Chondrocyte (in vitro differentiated cells): ENCODE measurements at places on chromosomes 7 and 10.

- no peak for DNase-seq
Measured at GRCh38 chr10:117616179-117616578, 73.6 kb downstream of the EMX2 start.

GRCh38 chr7:134640842-134641715 is 5.6 kb upstream of the BPGM start:
- no peak for DNase-seq

DNA sequence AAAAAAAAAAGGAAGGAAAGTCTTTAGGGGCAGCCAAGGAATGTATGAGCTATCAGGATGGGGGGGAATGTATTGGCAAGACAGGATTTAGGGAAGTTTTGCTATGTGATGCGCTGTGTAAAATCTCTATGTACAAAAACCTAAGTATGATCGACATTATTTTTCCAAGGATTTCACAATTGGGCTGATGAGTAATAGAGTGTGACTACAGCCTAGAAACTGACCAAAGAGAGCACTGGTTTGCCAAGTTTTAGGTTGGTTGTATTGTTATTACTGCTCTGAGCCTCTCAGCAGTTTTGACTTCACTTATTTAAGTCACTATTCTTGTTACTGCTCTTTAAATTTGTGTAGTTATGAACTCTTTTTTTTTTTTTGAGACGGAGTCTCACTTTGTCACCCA is 107.3 kb downstream of the NRCAM start:
- no peak for DNase-seq

DNA sequence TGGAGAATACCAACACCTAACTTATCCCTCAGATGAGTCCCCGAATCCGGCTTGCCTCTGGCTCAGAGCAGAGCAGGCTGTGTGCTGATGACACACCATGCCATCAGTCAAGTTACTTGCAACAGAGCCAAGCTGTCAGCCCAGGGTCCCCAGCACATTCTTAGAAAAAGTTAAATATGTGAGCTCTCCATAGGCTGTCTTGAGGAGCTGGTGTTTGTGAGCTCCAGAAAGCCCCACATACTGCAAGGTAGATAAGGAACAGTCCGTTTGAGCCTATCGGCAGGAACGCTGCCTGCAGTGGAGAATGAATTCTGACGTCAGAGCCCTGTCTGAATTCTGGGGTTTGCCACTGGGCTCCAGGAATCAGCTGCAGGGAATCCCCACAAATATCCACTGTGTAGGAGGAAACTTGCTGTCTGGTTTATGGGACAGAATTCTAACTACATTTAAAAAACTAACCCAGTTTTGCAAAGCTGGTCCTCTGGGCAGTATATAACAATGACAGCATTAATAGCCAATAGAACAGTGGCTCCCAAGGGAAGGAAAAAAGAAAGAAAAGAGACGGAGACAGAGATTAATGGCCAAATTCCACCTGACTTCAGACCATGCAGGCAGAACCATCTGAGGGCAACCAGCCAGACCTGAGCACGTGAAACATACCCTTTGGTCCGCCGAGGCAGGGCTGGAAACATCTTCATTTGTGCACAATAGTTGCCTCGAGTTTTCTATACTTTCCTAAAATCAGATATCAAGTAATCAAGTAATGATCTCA is 3.6 kb downstream of the SFXN4 start:
- no peak for DNase-seq

GRCh38 chr7:48244864-48245271 is 73.6 kb downstream of the ABCA13 start:
- DNase-seq = no peak

GRCh38 chr7:31640381-31640780 is 46.6 kb upstream of the PPP1R17 start:
- no peak for DNase-seq

GRCh38 chr10:76864922-76865321 is 772.7 kb downstream of the KCNMA1 start:
- DNase-seq = no peak

DNA sequence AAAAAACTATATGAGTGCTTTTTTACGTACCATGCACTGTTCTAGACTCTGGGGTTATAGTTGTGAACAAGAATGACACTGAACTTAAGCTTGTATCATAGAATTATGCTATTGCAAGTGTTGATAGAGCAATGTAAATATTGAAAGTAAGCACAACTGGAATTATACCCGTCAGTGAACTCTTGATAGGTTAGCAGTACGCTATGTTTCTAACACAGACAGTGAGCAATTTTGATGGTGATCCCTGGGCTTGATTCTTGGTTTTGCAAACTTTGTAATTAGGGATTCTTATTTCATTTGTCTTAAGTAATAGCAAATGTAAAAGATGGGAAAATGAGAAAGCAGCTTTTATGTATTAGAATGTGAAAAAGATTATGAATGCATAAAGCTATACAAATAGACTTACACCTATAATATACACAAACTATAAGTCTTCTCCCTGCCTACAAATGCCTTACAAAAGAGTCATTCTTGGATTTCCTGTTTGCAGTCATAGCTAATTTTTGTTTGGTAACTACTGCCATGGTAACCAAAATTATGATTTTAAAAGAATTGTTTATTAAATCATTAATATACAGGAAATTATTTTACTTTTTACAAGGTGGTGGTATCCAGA is 6.7 kb downstream of the TES start:
- no peak for DNase-seq

DNA sequence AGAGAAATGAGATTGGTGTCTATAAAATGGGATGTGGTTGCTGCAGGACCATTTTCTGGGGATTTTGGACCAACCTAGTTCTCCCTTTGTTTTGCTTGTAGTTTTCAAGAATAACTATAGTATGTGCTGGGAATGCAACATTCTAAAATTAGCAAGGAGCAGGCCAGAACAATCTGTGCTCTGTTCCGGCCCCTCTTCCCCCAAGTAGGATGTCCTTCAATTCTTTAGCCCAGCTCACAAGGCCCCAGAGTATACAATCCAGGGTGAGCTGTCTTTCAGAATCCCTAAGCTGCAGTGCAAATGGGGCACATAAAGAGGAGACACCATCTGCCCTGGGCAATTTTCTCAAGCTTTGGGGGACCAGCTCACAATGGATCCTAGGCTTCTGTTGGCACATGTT is 809.1 kb downstream of the TNS3 start:
- DNase-seq = no peak

DNA sequence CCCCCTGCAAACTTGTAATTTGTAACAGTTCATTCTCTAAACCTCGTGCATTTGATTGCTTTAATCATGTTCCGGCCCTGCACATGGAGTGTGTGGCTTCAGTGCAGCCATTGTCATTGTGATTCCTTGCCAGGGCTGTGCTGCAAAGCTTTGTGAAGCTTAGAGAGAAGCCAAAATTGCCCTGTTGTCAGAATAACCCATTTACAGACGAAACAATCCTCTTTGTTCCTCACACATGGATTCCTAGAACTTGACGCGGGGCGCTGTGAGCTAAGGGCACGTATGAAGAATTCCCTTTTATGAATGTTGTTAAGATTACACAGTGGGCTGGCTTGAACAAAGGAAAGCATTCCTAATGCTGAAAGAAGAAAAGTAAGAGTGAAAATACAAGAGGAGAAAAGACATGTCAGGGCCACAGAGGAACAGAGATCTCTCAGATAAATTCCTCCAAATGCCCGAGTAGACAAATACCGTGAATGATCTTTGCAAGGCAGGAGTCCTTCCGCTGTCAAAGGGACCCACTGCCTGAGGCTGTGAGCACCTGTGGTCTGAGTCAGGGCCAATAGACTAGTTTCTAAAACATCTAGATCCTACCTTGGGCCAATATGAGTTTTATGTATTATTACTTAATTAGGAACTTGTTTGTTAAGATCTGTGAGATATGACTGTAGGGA is 205.4 kb upstream of the C7orf33 start:
- DNase-seq = no peak

GRCh38 chr7:30752979-30753378 is 1.0 kb downstream of the INMT start:
- DNase-seq = no peak

DNA sequence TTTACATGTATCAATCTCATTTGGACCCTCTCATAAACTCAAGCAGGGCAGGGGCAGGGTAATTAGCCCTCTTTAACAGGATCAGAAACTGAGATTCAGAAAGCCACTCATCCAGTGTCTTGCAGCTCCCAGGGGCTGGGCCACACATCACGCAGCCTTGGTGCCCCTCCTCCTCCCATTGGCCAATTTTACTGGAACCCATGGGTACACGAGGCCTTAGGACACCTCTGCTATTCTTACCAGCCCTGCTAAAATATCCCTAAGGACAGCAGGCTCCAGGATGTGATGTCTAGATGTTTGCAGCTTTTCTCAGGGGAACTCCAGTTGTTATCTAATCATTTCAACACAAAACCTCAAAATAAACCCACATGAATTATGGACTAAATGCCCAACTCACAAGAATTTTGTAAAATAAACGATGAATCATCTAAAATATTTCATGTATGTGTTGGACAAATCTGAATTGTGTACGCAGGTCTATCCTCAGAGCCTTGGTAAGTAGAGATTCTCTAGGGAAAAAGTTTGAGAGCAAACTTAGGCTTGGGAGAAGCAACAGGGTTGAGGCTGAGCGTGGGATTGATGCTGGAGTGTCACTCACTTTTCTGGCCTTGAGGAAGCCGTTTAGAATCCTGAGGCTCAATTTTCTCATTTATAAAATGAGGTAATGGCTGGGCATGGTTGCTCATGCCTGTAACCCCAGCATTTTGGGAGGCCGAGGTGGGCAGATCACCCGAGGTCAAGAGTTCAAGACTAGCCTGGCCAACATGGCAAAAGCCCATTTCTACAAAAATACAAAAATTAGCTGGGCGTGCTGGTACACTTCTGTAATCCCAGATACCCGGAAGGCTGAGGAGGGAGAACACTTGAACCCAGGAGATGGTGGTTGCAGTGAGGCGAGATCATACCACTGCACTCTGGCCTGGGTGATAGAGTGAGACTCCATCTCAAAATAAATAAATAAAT is 69.7 kb upstream of the TNS3 start:
- no peak for DNase-seq

GRCh38 chr7:71801976-71802375 is 610.2 kb downstream of the CALN1 start:
- DNase-seq = no peak

DNA sequence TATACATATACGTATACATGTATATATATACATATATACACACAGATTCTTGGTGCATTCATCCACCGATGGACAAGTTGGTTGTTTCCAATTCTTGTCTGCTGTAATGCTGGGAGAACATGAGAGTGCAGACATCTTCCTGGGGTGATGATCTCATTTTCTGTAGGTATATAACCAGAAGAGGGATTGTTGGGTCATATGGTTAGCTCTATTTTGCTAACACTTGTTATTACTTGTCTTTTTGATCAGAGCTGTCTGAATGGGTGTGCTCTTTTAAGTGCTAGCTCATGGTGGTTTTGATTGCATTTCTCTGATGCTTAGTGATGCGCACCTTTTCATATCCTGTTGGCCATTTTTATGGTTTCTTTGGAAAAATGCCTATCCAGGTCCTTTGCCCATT is 106.4 kb downstream of the TAX1BP1 start:
- no peak for DNase-seq

DNA sequence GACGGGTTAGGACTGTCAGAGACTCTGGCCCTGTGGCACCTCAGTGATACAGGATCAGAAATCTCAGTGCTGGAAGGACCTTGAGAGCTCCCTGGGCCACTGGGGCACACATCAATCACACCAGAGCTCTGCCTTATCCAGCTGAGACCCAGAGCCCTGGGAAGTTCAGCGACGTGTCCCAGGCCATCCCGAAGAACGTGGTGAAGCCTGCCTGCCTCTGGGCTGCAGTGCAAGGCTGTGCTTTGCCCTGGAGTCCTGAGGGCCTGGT is 79.8 kb upstream of the MGMT start:
- no peak for DNase-seq

DNA sequence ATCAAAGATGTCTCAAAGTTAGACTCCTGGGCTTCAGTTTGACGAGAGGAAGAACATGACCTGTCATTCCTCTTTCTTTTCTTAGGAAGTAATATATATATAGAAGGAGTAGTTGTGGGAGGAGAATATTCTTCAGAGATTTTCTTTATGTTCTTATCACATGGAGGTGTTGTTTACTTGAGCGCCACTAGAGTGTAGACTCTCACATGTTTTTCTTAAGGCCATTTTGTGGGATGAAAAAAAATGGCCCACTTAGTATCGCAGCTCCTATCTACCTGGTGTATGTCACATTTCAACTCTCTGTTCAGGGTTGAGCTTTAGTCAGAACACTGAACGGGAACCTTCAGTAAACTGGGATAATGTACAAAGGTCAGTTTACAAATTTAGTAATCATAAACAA is 645.2 kb downstream of the PHTF2 start:
- DNase-seq = no peak

DNA sequence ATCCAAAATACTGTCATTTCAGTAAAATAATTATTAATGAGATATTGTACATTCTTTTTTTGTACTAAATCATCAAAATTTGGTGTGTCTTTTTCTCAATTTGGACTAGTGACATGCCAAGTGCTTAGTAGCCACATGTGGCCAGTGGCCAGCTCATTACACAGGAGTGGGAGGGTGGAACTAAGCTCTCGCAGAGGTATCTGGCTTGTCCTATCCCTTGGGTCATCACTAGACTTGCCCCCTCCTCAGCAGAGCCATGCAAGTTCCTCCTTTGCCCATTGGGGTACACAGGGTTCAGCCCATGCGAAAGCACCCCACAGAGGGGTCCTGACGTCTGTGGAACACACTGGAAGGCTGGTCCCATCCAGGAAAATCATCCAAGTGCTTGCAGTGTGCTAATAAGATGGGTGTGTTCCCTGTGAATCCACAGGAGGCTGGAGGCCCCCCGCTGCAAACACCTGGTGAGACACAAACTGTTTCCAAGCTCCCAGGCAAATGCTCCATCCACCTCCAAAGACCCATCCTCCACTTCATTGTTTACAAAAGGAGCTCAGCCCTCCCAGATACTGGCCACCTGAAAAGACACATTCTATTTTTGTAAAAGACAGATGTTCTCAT is 1.3 kb downstream of the ARHGAP22 start:
- DNase-seq = no peak

GRCh38 chr7:133859231-133859630 is 267.9 kb upstream of the LRGUK start:
- no peak for DNase-seq

DNA sequence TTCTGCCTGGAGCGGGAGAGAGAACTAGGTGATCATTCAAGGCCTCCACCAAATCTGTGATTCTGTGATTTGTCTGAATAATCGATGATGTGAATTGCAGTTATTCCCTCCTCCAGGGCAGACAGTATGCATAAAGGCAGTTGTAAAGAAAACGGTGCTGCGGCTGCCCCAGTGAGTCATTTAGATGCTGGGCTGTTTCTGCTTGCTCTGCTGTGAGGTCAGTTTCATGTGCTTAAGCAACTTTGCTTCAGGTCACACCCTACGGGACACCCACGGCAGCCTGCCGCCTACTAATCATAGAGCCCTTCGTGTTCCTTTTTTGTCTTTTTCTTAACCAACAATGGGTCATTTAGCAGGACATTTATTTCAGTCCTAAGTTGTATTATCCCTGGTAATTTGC is 158.1 kb upstream of the PITRM1 start:
- DNase-seq = no peak

- DNase-seq = no peak
Measured at GRCh38 chr10:27699776-27700175, 45.8 kb downstream of the MKX start.
